CD4-positive, CD25-positive, alpha-beta regulatory T cell (primary cell): ENCODE measurements at places on chromosomes 2 and 18. TPM values are rescaled to one million over a fixed set of nuclear protein-coding genes. Genes with fewer than 3 reads are reported as not detected.
A peak's percentile ranks its signal among the peaks of the same experiment; 100 is the strongest.

GRCh38 chr18:12803069-12803936 is 80.7 kb downstream of the PTPN2 start:
- DNase-seq: peak; percentile 6

DNA sequence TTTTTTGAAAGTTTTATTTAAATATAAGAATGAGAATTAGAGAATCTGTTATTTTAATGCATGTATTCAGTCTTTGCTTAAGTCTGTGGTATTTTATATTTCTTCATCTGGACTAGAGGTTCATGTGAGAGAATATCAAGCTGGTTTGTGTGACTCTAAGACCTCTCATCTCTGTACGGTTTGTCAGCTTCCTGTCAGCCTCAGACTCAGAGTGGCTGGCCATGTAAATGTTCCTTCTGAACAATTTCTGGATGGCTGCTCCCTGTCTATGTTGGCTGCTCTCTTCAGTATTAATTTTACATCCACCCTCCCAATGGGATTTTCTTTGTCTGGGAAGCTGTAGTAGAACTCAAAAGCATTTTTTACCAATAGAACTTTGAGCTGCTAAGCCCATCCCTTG is 225.3 kb upstream of the THUMPD2 start:
- no peak for DNase-seq

- DNase-seq: no peak
Observed at GRCh38 chr18:55863876-55864275, 275.9 kb upstream of the TCF4 start.

DNA sequence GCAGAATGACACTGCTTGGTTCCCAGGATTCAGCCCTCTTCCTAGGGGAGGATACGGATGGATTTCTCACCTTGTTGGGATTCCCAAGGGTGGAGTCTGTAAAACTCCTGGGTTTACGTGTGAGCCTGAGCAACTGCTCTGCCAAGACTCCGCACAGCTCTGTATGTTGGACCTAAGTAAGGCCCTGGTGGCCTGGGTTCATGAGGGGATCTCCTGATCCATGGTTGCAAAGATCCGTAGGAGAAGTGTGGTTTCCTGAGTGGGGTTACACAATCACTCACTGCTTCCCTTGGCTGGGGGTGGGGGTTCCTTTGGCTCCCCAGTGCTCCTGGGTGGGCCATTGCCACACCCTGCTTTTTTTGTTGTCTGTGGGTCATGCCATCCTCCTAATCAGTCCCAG is 37.7 kb downstream of the ANKRD12 start:
- no peak for DNase-seq

DNA sequence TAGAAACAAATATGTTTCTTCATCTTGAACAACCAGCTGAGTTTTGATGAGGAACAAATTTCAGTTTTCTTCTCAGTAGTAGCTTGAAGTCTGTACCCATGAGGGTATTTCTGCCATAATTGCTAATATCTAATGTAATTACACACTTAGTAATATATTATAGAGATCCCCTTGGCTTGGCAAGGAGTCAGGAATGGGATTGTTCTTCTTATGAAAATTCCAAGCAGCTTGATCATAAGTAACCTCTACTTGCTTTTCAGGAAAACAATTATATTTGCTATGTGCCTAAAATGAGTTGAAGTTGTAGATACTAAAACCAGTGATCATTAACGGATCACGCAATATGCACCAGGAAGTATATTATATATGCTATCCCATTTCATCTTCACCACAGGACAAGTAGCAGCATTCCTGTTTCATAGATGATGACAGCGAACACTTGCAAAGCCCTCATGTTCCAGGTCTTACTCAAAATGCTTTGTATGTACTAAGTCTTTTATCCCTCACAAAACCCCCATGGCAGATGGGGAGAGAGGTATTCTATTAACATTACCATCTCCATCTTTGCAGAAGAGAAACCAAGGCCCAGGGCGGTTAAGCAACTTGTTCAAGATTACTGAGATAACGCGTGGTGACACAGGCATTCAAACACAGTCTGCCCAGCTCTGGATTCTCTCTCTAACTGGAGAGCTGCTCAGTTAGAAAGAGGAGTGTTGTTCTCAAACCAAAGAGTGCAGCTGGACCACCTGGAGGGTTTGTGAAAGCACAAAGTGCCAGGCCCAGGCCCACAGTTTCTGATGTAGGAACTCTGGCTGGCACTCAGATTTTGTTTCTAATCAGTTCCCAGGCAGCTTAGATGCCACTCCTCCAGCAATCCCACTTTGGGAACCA is 21.8 kb upstream of the RGPD4 start:
- DNase-seq: no peak

- DNase-seq: no peak
Observed at GRCh38 chr18:76979111-76979751, 153.4 kb downstream of the MBP start.

- DNase-seq: no peak
Observed at GRCh38 chr18:23438608-23439366, 14.3 kb upstream of the RIOK3 start.

- DNase-seq: no peak
Observed at GRCh38 chr2:133503323-133503722, 64.9 kb downstream of the NCKAP5 start.

GRCh38 chr2:202203348-202203747 is 35.0 kb downstream of the SUMO1 start:
- DNase-seq: no peak

DNA sequence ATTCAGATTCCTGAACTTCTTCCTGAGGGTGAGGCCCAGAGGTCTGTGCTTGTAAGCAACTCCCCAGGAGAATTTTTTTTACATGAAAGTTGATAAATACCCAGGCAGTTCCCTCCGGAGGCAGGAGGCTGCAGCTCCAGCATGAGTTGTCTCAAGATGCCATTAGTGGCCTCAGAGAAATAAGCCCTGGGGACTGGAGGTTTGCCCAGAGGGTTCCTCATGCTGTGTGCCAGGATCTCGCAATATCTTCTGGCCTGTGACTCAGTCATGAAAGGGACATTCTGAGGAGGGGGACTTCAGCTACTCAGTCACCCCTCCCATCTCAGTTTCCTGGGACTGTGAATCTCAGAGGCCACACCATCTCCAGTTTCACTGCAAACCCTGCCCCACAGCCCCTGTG is 49.9 kb downstream of the LYPD1 start:
- DNase-seq: no peak

The BCL2 gene
- polyA plus RNA-seq: 39.0 TPM

The DPP10 gene
- not detected for polyA plus RNA-seq

The TPO gene
- 0.57 TPM for polyA plus RNA-seq
